Nasal cavity respiratory epithelium epithelial cell of viscerocranial mucosa (primary cell): ENCODE measurements at places on chromosomes 7 and 10. TPM values are rescaled to one million over a fixed set of nuclear protein-coding genes. Genes with fewer than 3 reads are reported as not detected.

The VWDE gene
- total RNA-seq, result 3.1 and 3.8 TPM in 2 replicates

The ELAPOR2 gene
- 2.7 and 10.5 TPM in 2 replicates for total RNA-seq

The MINDY4 gene
- total RNA-seq, result 1.4 and 3.5 TPM in 2 replicates

The HOXA6 gene
- not detected in 2 replicates for total RNA-seq

The SRI gene
- total RNA-seq, result 66.3 and 131 TPM in 2 replicates

The JCAD gene
- total RNA-seq, result under 0.01 and 0.43 TPM in 2 replicates

The GPRIN2 gene
- 1.4 and 7.8 TPM in 2 replicates for total RNA-seq

The GDF10 gene
- not detected in 2 replicates for total RNA-seq

The FAM180A gene
- 0.14 and 0.34 TPM in 2 replicates for total RNA-seq

The AKR1C4 gene
- total RNA-seq, result not detected in 2 replicates

The ANKRD61 gene
- total RNA-seq, result under 0.01 and 0.21 TPM in 2 replicates

The ADIRF gene
- 1.00 and 63.6 TPM in 2 replicates for total RNA-seq

The DLX5 gene
- 0.34 and 1.00 TPM in 2 replicates for total RNA-seq

The WNT8B gene
- total RNA-seq, result not detected in 2 replicates

The SUGCT gene
- 4.5 and 6.5 TPM in 2 replicates for total RNA-seq

The TDRD1 gene
- total RNA-seq, result not detected in 2 replicates

The TAS2R41 gene
- 0.07 TPM in 1 of 2 replicates, not detected in the other for total RNA-seq

The AKR1E2 gene
- total RNA-seq, result 3.8 and 4.8 TPM in 2 replicates

The SFTPD gene
- total RNA-seq, result 1.0 and 1.2 TPM in 2 replicates

The TMEM270 gene
- total RNA-seq, result not detected in 2 replicates

The MYOZ1 gene
- not detected in 2 replicates for total RNA-seq

The SPDYE8 gene
- total RNA-seq, result not detected in 2 replicates

The DBNL gene
- total RNA-seq, result 35.5 and 104 TPM in 2 replicates

The CDC14C gene
- 0.07 TPM in 1 of 2 replicates, not detected in the other for total RNA-seq

The RAB19 gene
- total RNA-seq, result 0.50 TPM in 1 of 2 replicates, not detected in the other

The DRGX gene
- not detected in 2 replicates for total RNA-seq

The SFMBT2 gene
- under 0.01 and 0.07 TPM in 2 replicates for total RNA-seq

The ZKSCAN1 gene
- 40.3 and 61.4 TPM in 2 replicates for total RNA-seq

The FGFBP3 gene
- 0.21 and 0.34 TPM in 2 replicates for total RNA-seq
